Heart right ventricle (tissue), 16 donors: ENCODE measurements at places on chromosomes 3 and 15. TPM values are rescaled to one million over a fixed set of nuclear protein-coding genes. Genes with fewer than 3 reads are reported as not detected.

The P2RY14 gene
- total RNA-seq = 4.2 TPM

The CAMKV gene
- not detected for total RNA-seq

The PCYT1A gene
- 100 TPM for total RNA-seq

The TLR9 gene
- total RNA-seq = 0.26 TPM

The STRIT1 gene
- 5.6 TPM for total RNA-seq

The NUSAP1 gene
- total RNA-seq = 16.6 TPM

The ATP13A5 gene
- total RNA-seq = not detected

The MESP2 gene
- total RNA-seq = not detected

The CDC25A gene
- total RNA-seq = 0.78 TPM

The CNTN4 gene
- 3.4 TPM for total RNA-seq

The GRIP2 gene
- total RNA-seq = 52.0 TPM

The FOXB1 gene
- total RNA-seq = not detected

The DMXL2 gene
- total RNA-seq = 6.0 TPM

The NDUFAF3 gene
- total RNA-seq = 165 TPM

The MFAP1 gene
- total RNA-seq = 18.1 TPM

The CIP2A gene
- 1.5 TPM for total RNA-seq

The CMTM8 gene
- 2.1 TPM for total RNA-seq

The ETV5 gene
- total RNA-seq = 4.9 TPM

The PRICKLE2 gene
- total RNA-seq = 7.2 TPM

The CPNE4 gene
- total RNA-seq = 11.2 TPM

The ZNF80 gene
- total RNA-seq = not detected

The MAP1A gene
- total RNA-seq = 69.8 TPM

The FETUB gene
- total RNA-seq = not detected

The MAP6D1 gene
- total RNA-seq = 3.3 TPM

The P2RY13 gene
- total RNA-seq = 4.9 TPM

The MNS1 gene
- 0.59 TPM for total RNA-seq

The EDC3 gene
- 14.4 TPM for total RNA-seq

The CACNA2D2 gene
- total RNA-seq = 2.6 TPM

The RNF111 gene
- 23.1 TPM for total RNA-seq
